ENCODE measurements at places on chromosomes 2 and 18. TPM values are rescaled to one million over a fixed set of nuclear protein-coding genes. Genes with fewer than 3 reads are reported as not detected.

CCDC74B gene
- 6.4 TPM for total RNA-seq

HK2 gene
- 0.79 TPM for total RNA-seq

FAM237A gene
- not detected for total RNA-seq

MERTK gene
- 3.0 TPM for total RNA-seq

PPP1R1C gene
- 1.8 TPM for total RNA-seq

BOLL gene
- total RNA-seq = not detected

PASK gene
- 7.4 TPM for total RNA-seq

CDH2 gene
- 42.7 TPM for total RNA-seq

OSBPL6 gene
- 5.8 TPM for total RNA-seq

LIPG gene
- total RNA-seq = 0.24 TPM

TEKT4 gene
- not detected for total RNA-seq

DNAJC5G gene
- total RNA-seq = not detected

EVX2 gene
- total RNA-seq = not detected

MYCN gene
- total RNA-seq = not detected

CMPK2 gene
- total RNA-seq = 0.34 TPM

UGT1A8 gene
- total RNA-seq = 0.10 TPM

ASXL3 gene
- total RNA-seq = not detected

CYP1B1 gene
- total RNA-seq = 4.5 TPM

LHCGR gene
- not detected for total RNA-seq

DUSP2 gene
- 0.29 TPM for total RNA-seq

SLC16A14 gene
- total RNA-seq = 0.87 TPM

LOXHD1 gene
- not detected for total RNA-seq

NPHP1 gene
- 6.8 TPM for total RNA-seq

C2orf72 gene
- 7.5 TPM for total RNA-seq

AKAIN1 gene
- total RNA-seq = not detected

IRS1 gene
- 15.2 TPM for total RNA-seq

DCDC2C gene
- 0.15 TPM for total RNA-seq

Measured in A549 treated with AZD2906 at 1 μM for 4 hours (cell line).